ELF-1 (cell line): ENCODE measurements at places on chromosomes 5 and 9.
A peak's percentile ranks its signal among the peaks of the same experiment; 100 is the strongest.

DNA sequence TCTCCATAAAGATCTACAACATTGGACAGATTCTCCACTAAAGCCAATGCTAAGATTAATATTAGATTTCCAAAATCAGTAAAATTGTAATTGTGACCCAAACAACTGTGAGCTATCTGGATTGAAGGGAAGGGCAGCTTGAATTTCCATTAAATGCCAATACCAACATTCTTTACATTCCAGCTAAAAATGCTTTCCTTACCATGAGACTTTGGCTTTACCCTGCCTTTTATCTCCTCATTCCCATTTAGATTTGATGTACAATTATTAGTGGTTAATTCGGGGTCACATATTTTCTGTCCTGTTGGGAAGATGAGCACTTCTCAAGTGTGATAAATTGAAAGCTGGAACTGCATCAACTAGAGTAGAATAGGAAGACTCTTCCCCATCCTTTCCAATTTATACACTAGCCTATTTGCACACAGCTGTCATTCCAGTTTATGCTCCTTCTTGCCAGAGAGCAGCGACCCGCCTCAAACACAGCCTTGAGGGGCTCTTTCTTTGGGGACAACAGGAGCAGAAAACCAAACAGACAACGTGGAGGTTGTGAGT lies 33.1 kb upstream of the MYOT start:
- DNase-seq, result peak; percentile 25

DNA sequence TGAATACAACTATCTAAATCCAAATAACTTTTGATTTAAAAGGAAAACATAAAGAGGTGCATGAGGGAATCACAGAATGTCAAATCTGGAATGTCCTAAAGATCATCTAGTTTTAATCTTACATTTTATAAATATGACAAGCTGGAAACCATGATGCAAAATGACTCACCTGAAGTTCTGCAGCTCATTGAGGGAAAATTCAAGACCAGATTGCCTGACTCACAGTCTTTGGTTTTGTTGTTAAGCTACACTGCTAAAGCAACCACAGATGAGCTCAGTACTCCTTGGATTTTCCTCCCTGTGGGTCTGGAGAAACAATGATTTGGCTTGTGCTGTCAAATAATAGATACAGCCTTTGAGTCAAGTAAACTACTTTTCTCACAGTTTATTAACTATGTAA lies 19.1 kb upstream of the EDIL3 start:
- no peak for DNase-seq

DNA sequence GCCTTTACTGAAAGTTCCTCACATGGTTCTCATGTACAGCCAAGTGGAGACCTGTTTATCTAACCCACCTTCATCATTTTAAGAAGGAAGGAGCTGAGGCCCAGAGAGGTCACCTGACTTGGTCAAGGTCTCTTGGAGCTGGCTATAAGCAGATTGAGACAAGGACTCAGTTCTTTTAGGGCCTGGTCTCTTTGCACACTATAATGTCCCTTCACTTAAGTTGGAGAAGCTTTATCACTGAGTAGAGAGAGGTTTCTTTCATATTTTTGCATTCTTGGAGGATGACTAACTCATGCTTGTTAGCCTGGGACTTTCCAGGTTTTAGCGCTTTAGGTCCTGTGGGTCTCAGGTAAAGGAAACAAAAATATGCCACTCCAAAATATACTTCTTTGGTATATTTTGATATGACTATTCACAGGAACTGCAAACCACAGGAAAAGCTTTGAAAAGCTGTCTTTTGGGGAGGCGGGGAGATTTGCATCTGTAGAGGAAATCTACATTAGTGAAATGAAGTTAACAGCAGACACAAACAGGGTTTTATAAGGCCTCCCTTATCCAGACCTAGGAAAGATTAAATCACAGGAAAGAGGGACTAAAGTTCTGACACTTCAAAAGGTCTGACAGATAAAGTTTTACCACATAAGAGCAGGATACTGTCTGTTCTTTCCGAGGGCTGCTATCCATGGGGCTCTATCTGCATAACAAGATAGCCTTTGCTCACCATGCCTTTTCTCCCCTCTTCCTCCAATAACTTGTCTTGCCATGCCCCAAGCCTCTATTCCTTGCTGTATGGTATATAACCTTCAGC lies 95.8 kb upstream of the ANKRD55 start:
- no peak for DNase-seq

- DNase-seq, result no peak
Measured at GRCh38 chr5:166982226-166982625, 1309.2 kb upstream of the WWC1 start.

DNA sequence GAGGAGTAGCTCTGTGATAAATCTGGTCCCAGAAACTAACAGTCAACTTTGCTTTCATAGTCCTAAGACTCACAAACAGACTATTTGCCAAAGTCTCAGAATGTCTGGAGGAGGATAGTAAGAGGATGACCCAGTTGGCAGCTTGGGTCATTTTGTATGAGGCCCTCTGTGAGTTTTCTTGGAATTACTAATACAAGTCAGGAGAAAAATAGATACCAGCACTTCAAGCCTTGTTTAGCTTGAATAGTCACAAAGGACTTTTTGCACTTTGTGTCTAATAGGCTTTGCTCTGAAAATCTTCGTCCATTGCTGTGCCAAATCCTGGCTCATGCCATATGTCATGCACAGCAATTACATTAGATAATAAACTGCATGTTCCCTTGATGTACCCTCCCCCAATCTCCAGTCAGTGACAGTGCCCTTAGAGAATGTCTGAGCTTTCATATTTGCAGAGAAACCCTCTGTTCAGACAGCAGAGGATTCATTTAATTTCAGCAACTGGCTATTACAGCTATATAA lies 612.8 kb downstream of the CSNK1G3 start:
- no peak for DNase-seq

DNA sequence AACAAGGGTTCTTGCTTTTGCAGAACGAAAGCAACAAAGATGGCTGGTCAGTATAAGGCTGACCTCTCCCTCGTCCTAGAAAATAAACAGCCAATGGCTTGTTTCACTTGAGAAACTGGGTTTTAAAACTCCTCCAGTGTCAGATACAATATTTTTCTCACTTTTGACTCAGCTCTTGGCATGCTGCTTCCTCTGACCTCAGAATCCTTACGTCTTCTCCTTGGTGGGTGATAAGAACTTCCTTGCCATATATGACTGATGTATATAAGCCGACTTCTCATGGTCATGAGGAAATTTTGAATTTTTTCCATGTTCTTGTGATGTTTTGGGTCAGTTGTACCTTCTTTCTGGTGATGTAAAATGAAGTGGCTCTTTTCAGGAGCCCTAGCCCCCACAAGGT lies 3.8 kb downstream of the ZNF618 start:
- DNase-seq, result no peak

DNA sequence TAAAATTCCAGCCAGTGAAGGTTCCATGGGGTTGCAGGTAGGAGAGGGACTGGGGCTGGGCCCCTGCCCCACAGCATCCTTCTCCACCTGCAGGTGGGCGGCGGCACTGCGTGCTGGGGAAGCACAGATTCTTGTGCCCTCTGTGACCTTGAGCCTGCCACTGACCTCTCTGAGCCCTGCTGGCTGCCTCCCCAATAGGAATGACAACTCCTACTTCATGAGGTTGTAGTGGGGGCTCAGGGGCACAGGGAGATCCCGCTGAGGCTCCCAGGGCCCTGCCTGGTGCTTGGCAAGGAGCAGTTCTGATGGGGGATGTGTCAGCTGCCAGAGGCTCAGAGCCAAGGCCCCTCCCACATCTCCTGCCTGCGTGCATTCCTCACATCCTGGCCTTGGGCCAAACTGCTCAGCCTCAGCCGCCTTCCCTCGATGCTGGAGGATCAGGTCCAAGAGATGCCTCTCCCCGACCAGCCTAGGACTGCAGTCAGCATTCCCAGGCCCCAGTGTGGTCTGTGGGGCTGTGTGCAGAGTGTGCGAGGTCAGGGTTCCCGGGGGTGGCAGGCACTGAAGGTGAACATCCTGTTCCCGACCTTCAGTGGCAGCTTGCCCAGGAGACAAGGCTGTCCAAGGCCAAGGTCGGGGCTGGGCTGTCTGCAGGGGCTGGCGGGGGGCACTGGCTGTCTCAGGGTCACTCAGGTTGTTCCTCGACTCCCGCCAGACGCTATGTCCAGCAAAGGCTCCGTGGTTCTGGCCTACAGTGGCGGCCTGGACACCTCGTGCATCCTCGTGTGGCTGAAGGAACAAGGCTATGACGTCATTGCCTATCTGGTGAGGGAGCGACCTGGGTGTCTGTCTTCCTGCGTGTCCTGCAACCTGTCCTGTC lies 7.0 kb downstream of the ASS1 start:
- DNase-seq, result peak; percentile 92

GRCh38 chr9:89872913-89873707 lies 268.3 kb downstream of the GADD45G start:
- DNase-seq, result no peak
